ENCODE measurements at places on chromosomes 11 and 22. TPM values are rescaled to one million over a fixed set of nuclear protein-coding genes. Genes with fewer than 3 reads are reported as not detected.
A peak's percentile ranks its signal among the peaks of the same experiment; 100 is the strongest.

DNA sequence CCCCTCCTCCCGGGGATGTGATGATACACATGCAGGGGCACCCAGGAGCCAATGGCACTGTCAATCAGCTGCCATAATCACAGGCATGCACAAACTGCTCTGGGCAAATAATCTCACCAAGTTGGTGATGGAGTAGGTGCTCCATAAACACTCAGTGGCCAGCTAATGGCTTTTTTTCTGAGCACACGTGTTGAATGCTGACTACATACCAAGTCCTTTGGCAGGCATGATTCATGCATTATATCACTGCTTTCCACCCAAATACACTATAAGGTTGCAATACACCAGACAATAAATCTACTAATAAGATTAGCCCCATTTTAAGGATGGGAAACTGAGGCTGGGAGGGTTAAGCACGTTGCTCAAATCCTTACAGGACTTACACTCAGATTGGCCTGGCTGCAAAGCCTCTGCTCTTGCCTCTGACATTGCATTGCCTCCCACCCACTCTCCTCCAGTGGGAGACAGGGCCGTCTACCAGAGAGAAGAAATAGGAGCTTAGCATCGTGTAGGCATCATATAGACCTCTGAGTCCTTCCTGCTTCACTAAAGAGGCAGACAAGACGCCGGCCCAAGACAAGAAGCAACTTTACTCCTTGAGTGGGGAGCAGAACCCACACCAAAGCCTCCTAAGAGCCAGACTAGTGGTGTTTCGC is 32.7 kb upstream of the ACCSL start:
- no peaks in the 10 kb centered on the region for H3K4me1 ChIP-seq
- no peak for DNase-seq
- H3K36me3 ChIP-seq = no peaks in the 10 kb centered on the region
- H3K27me3 ChIP-seq = no peaks in the 10 kb centered on the region
- no peak overlapping the region for H3K27ac ChIP-seq
- no peak overlapping the region for H3K4me3 ChIP-seq

Gene INS
- total RNA-seq = not detected

- DNase-seq = no peak
- H3K4me1 ChIP-seq = no peaks in the 10 kb centered on the region
- no peaks in the 10 kb centered on the region for H3K27me3 ChIP-seq
- no peaks in the 10 kb centered on the region for H3K36me3 ChIP-seq
- H3K4me3 ChIP-seq = no peak overlapping the region
Measured at GRCh38 chr11:115784796-115785521, 280.7 kb upstream of the CADM1 start.

DNA sequence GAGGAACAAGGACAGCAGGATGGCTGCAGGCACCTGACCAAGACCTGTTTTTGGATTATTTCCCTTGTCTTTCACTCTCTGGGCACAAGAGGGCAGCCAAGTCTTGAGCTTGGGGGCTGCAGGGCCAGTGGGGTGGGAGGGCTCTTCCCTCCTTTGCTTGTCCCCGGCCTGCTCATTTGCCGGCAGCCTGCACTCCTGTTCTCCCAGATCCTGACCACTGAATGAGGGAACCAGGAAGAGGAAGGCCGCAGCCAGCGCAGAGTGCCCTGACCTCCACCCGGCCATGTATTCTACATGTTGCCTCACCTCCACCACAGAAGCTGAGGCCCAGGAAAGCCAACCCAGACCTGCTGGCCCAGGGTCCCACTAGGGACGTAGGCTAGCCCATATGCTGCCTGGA is 15.5 kb upstream of the NNMT start:
- no peak overlapping the region for H3K27ac ChIP-seq
- DNase-seq = no peak
- peaks cover 5% of the 10 kb centered on the region for H3K27me3 ChIP-seq
- no peaks in the 10 kb centered on the region for H3K36me3 ChIP-seq
- no peaks in the 10 kb centered on the region for H3K4me1 ChIP-seq

- no peak overlapping the region for H3K27ac ChIP-seq
- peaks cover 8% of the 10 kb centered on the region for H3K27me3 ChIP-seq
- H3K4me3 ChIP-seq = no peak overlapping the region
- H3K4me1 ChIP-seq = no peaks in the 10 kb centered on the region
- H3K36me3 ChIP-seq = no peaks in the 10 kb centered on the region
Measured at GRCh38 chr11:34349882-34350281, 7.9 kb downstream of the ABTB2 start.

DNA sequence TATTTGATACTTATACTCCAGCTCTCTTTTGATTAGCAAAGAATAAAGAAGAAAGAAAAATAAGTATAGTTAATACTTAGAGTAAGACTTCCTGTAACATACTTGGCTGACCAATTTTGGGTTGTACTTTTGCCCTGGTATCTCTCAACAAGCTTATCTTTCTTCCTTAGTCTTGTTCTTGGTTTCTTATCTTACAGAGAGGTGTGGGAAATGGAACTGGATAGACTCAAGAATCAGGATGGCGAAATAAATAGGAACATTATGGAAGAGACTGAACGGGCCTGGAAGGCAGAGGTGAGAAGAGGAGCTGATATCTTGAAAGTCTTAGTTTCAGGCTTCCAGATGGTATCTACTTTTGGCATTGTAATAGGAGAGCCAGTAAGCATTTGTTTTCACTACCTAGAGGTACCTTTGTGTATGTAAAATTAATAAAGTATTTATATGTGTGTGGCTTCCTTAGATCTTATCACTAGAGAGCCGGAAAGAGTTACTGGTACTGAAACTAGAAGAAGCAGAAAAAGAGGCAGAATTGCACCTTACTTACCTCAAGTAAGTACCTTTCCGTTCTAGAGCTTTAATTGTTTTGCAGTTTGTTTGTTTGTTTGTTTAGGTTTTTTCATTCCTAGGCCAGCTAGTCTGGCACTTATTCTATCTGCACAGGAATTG is 11.3 kb upstream of the BACE1-AS start:
- no peaks in the 10 kb centered on the region for H3K27me3 ChIP-seq
- peak overlapping the region; percentile 17 for H3K27ac ChIP-seq
